ENCODE measurements at places on chromosomes 12 and 14.

- DNase-seq = no peak
These were observed 24.7 kb downstream of the RPL10L start for GRCh38 chr14:46626876-46627275.

GRCh38 chr14:62532181-62532580 lies 513.1 kb downstream of the KCNH5 start:
- DNase-seq = no peak

DNA sequence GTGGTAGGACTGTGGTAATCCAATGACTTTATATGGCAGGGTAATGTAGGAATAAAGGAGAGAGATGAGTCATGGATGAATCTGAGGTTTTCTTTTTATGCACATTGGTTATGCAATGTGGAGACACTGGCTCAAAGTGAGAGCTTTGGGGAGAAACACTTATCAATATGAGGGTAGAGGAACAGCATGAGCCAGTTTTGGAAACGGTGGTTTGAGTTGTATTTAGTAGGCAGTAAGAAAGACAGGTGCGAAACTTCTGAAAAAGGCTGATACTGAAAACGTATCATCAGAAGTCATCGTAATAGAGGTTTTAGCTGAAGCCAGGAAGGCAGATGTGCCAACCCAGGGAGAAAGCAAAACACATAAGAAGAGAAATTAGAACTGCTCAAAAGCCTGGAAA lies 854.8 kb upstream of the SEL1L start:
- DNase-seq = no peak

DNA sequence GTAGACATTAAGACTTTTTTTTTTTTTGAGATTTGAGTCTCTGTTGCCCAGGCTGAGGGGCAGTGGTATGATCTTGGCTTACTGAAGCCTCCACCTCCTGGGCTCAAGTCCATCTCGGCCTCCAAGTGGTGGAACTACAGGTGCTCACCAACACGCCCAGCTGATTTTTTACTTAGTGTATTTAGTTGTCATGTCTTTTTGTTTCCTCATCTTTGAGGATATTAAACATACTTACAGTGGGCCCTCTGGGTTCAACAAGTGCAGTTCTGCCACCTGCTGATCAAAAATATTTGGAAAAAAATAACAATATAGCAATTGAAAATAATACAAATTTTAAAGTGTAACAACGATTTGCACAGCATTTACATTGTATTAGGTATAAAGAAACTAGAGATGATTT lies 4.4 kb upstream of the B4GALNT1 start:
- no peak for DNase-seq

DNA sequence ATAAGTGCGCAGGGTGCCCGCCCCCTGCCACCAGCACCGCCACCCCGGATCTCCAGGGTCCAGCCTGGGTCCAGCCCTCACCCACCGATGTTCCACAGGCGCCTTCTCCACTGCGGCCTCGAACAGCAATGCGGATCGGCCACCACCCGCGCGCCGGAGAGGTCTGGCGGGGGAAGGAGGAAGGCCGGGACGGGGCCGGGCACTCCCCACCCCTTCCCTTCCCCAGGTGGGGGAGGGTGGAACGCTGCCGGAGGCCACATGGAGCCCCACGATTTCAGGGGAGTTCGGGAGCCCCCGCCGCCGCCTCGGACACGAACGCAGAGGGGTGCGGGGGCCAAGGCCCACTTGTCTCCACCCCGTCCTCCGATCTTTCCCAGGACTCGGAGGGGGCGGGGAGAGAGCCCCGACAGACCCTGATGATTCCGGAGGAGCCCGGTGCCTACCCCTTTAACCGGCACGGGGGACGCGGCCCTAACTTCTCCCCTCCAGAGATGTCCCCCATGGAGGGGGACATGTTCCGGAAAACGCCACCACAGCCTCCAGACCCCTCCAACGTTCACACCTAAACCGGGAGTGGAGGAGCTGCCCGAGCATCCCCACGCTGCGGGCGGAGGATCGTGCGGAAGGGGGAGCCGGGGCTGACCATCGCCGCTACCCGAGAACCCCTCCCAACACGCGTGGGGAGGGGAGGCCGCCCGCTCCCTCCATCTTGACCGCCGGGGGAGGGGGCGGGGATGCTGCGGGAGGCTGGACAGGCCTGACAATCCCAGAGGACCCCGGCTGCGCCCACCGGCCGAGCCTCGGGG lies 1.1 kb downstream of the ATXN2 start:
- DNase-seq = no peak

DNA sequence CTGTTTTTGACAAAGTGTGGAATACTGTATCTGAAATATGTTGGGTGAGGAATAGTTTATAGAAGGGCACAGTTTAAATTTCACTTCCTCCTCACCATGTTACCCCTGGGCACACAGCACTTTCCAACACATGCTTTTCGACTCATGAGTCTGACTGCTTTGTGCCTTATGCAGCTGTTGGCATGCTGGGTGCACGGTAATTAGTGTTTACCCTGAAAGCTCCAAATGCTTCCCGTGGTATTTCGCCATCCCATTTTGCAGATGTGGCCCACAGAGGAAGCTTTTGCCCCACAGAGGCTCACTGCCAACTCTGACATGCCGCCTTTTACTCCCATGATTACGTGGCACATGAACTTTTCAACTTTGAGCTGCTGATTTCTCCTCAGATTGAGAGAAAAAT lies 168.6 kb downstream of the PRKCH start:
- DNase-seq = no peak

GRCh38 chr14:50943261-50943942 lies 881 bp downstream of the PYGL start:
- DNase-seq = no peak

- no peak for DNase-seq
These were observed 377.6 kb downstream of the TMEM121 start for GRCh38 chr14:105903971-105904370.
